ENCODE measurements at places on chromosomes 7 and 10. TPM values are rescaled to one million over a fixed set of nuclear protein-coding genes. Genes with fewer than 3 reads are reported as not detected.

DNA sequence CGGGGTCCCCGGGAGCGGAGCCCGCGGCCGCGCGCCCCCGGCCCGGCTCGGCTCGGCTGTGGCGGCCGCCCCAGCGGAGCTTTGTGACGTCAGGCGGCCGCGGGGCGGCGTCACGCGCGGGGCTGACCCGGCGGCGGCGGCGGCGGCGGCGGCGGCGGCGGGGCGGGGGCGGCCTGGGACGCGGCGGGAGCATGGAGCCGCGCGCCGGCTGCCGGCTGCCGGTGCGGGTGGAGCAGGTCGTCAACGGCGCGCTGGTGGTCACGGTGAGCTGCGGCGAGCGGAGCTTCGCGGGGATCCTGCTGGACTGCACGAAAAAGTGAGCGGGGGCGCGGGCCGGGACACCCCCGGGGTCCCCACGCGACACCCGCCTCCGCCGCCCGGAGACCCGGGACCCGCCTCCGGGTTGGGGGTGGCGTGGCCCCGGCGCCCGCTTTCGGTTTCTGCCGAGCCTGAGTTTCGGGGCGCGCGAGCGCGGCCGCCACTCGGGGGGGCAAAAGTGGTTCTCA is at the start of gene PWWP2B:
Gene PWWP2B, plus strand, starts transcription at position 165 of the 506 bp plus-strand sequence. Its CDS starts 27 bp downstream, at position 192.
- DNase-seq: peak; percentile 60

DNA sequence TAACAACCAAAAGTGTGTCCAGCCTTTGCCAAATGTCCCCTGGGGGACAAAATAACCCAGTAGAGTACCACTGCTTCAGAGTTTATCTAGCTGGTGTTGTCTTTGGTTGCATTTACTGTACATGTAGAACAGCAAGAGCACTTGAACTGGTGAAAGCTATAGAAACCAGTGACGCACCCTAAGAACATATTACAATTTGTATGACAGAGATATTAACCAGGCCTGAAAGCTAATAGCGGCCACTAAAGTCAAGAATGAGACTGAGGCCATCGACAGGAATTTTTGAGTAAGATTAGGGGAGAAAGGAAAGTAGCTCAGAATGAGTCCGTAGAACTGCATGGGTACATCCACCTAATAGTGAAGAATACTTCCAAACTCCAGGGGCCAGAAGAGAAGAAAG is 236.2 kb downstream of the MTERF1 start:
- no peak for DNase-seq

- no peak for DNase-seq
Observed at GRCh38 chr7:156527458-156527890, 113.1 kb upstream of the RNF32 start.

DNA sequence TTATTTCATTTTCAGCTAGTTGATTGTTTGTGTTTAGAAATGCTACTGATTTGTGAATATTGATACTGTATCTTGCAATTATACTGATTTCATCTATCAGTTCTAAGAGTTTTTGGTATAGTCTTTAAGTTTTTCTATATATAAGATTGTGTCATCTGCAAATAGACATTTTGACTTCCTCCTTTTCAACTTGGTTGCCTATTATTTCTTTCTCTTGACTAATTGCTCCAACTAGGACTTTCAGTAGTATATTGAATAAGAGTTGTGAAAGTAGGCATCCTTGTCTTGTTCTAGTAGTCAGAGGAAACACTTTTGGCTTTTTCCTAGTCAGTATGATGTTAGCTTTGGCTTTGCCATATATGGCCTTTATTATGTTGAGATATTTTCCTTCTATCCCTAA is 20.4 kb downstream of the PHTF2 start:
- no peak for DNase-seq

DNA sequence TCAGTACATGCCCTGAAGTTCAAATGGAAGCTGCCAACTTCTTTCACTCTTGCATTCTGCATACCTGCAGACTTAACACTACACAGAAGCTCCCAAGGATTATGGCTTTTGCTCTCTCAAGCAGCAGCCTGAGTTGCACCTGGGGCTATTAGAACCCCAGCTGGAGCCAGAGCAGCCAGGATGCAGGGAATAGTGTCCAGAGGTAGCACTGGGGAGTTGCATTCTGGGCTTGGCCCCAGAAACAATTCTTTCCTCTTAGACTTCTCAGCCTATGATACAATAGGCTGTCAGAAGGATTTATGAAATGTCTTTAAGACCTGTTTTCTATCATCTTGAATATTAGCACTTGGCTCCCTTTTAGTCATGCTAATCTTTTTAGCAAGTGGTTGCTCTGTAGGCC is 886.7 kb upstream of the GHITM start:
- no peak for DNase-seq

GHRHR gene
- not detected for total RNA-seq

PCLO gene
- not detected for total RNA-seq

Measured in MG63 (cell line).